SIG-M5 (cell line): ENCODE measurements at places on chromosomes 13 and 19.
A peak's percentile ranks its signal among the peaks of the same experiment; 100 is the strongest.

- no peak for DNase-seq
Measured at GRCh38 chr19:44992336-44993163, 8.7 kb upstream of the RELB start.

DNA sequence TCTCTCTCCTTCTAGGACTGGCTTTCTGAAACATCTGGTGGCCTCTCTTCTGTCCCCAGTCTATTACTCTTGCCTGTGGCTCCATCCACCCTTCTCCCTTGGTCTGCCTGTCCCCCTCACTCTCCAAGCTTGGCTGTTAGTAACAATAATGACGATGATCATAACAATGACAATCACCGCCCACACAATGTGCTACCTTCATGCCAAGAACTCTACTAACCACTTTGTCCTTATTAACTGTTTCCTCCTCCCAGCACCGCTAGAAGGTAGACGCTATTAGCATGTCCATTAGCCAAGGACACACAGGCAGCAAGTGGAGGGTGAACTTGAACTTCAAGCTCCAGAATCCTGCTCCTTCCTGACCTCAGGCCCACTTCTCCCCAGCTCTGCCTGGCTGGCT lies 2.7 kb downstream of the GYS1 start:
- no peak for DNase-seq

DNA sequence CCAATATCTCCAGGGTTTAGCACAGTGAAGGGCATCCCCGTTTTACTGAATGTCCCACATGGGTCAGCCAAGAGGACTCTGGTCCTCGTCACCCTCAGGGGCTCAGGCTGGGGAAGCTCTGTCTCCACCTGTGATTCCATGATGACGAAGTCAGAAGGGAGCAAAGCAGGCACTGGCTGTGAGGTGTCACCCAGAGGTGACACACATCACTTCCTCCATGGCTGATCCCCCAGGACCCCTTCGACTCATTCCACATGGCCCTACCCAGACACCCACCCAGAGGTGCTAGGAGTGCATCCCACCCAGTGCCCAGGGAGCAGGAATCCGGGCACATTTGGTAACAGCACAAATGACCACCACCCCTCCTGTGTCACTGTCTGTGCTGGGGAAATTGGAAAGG lies 145.2 kb upstream of the VSTM2B start:
- DNase-seq, result no peak

GRCh38 chr13:48723168-48723567 lies 69.4 kb downstream of the CYSLTR2 start:
- DNase-seq, result no peak

GRCh38 chr13:23510979-23511735 lies 59.1 kb upstream of the TNFRSF19 start:
- no peak for DNase-seq

DNA sequence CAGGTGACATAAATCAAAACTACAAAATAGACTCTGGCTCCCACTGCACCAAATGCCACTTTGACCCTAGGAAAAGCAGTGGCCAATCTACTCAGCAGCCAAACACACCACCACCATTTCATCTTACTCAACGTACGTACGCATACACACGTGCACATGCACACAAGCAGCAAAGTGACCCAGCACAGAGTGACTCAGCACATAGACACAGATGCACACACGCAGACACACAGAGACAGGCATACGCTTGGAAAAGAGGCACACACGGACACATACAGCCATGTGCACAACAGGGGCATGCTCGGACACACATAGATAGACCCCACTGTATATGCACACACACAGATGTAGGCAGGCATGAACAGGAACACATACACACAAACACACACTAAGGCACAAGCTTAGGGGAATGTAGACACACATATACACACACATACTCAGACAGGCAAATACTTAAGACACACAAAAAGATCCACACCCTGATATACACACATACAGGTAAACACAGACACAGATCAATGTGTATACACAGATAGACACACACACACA lies 37.3 kb downstream of the PEPD start:
- DNase-seq, result no peak

GRCh38 chr13:33743438-33744368 lies 74.2 kb upstream of the RFC3 start:
- peak; percentile 83 for DNase-seq

DNA sequence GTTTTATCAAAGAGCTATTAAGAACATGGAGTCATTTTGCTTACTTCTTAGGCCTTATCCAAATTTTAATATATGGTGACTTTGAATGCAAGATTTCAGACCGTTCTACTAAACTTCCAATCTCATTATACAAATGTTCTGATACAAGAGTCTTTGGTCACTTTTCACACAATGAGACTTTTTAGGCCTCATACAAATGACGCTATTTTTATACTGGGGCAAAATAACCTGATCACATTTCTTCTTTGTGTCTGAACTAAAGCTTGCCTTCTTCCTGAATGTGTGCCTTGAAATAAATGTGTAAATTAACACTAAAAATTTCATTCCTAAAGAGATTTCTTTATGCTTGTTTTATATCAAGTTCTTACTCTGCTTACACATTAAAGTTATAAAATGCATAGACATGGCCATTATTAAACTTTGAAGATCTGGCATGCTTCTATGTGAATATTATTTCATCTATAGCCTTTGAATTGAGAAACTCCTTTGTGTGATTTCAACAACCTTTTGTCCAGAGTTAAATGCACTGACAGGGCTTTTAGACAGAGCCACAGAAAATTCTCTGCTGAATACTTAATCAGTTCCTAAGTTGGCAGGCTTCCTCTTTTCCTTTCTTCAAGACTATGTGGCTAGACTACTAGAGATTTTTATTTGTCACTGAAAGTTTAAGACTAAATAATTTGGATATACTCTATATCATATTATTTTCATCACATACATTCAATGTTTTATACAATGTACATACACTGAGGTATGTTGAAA lies 86.1 kb downstream of the EDNRB start:
- DNase-seq, result peak; percentile 20

GRCh38 chr13:112348642-112349345 lies 27.4 kb upstream of the SPACA7 start:
- DNase-seq, result no peak

DNA sequence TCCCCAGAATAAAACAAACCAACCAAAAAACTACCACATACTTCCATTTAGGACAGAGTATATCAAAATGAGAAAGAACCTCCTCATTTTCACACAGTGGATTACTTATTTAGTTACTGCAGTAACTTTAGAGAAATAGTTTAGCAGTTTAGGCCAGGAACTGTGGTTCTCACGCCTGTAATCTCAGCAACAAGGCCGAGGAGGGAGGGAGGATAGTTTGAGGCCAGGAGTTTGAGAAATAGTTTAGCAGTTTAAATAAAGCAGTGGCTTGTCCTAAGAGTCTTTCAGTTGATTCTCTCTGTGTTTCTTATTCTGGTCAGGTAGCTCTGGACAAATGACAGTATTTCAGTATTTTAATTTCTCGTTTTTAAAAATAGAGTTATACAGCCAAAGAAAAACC lies 9.4 kb downstream of the HMGB1 start:
- DNase-seq, result no peak

DNA sequence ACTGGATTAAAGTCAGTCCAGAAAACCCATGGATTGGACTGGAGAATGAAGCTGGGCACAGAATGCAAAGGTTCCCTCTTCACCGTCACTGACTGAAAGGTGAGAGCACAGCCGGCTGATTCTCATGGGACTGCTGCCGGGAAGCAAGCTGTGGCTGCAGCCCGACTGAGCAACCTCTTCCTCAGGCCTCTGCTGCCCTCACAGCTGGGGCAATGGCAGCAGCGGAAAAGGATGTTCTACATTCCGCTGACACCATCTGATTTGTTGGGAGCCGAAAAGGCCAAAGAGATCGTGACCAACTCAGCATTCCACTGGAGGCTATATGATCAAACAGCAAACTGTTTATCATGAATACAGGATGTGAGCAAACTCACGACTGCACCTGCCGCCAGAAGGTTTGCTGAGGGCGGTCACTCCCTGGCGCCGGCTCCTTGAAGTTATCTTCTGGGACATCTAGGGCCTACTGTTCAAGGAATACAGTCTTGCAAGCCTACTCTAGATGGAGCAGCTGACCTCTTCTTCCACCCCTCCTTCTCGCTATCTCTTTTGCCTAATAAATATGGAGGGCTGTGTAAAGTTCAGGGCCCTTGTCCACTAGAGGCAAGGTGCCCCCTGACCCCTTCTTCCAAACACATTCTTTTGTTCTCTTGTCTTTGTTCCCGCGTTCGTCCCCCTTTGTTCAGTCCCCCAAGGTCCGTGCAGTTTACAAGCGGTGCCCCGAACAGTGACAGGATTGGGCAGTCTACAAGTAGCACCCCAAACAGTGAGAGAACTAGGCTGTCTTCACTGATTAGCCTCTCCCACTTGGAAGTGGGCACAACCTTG lies 19.6 kb upstream of the SIGLEC6 start:
- no peak for DNase-seq

DNA sequence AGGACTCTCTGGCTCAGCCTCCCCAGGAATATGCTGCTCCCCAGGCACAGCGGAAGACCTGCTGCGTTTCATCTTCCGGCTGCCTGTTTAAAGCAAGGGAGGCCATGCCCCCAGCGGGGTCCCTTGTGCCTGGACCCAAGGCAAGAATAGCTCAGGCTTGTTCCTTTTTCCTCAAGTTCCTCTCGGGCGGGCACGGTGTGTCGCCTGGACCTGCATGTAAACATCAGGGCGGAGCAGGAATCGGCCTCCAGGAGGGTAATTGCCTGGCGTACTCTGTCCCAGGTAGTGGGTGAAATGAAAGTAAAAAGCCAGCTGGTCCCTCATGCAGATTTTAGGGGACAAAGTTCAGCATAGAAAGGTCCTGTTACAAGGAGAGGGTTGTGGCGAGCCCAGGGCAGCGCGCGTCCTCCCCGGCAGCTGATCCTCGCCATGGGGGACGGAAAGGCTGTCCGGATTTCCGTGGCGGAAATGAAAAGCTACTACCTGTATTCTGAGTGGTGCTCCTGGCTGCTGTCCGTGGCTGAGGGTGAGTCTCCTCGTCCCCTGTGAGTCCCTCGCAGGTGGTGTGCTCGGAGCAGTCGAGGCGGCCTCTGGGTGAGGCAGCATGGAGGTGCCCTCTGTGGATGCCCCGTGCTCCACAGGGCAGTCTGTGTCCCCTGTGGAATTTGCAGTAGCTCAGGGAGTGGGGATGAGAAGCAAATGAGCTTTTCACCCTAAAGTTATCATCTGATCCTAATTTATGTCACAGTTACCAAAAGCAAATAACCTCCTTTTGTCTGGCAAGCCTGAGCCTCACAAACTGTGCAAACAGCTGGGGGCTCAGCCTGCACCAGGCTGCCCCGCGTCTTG lies 16.2 kb downstream of the MCF2L start:
- no peak for DNase-seq

DNA sequence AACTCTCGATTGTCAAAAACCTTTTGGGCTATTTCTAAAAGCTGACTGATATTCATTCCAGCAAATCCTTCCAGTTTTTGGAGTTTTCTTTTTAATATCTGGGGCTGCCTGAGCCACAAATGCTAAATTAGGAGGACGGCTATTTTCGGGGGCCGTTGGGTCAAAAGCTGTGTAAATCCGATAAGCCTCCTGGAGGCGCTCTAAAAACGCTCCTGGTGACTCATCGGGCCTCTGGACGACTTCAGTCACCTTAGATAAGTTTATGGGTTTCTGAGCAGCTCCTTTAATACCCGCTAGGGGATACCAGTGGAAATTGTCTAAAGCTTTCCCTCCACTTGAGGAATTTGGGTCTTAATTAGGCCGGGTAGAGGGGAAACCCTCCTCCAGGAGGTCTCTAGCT lies 66.4 kb downstream of the ZNF730 start:
- no peak for DNase-seq

- DNase-seq, result no peak
Measured at GRCh38 chr13:79385694-79386093, 20.4 kb downstream of the RBM26 start.

- no peak for DNase-seq
Measured at GRCh38 chr13:105341256-105341655, 1194.2 kb downstream of the EFNB2 start.

- DNase-seq, result no peak
Measured at GRCh38 chr19:14187561-14187960, 18.4 kb downstream of the ADGRL1 start.

DNA sequence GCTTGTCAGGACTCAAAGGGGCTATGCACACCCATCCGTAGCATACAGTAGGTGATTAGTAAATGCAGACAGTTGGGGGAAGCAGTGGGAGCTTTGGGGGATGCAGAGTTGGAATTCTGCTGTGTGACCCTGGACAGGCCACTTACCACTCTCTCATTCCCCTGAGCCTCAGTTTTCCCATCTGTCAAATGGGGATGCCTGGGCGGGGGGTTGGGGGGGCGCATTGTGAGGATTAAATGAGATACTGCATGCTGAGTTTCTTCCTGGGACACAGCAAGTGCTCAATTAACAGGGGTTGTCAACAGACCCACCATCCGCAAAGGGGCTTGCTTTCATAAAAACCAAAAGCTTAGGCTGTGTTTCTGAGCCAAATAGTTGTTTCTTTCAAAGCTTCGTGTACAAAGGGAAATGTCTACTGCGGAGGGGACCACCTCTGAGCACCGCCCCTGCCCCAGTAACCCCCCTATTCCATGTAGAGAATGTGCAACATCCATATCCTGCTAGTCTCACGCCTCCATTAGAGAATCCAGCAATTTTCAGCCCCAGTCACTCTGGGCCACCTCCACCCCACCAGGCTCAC lies 132.4 kb downstream of the IER2 start:
- no peak for DNase-seq

GRCh38 chr19:50427997-50428425 lies 4.7 kb upstream of the MYBPC2 start:
- DNase-seq, result peak; percentile 47

DNA sequence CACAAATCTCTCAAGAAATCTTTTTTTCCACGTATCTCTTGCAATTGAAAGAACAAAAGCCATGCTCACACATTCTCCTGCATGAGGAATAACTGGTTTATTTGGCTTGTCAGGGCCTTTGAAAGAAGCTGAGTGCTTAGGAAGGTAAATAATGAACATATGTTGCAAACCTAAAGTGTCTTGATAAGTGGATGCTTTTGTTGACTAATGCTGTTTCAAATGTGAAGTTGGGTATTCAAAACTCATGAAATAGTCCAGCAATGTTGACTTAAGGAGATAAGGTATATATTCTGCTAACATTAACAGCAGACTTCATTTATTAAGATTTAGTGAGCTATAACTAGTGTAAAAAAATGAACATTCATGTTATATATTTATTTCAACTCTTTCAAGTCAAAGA lies 1792.7 kb upstream of the MIR17HG start:
- DNase-seq, result no peak

GRCh38 chr19:3057275-3057714 lies 5.0 kb downstream of the TLE5 start:
- no peak for DNase-seq

- DNase-seq, result no peak
Measured at GRCh38 chr19:38455031-38455430, 21.5 kb downstream of the RYR1 start.
